ENCODE measurements at places on chromosomes 6 and 20.

DNA sequence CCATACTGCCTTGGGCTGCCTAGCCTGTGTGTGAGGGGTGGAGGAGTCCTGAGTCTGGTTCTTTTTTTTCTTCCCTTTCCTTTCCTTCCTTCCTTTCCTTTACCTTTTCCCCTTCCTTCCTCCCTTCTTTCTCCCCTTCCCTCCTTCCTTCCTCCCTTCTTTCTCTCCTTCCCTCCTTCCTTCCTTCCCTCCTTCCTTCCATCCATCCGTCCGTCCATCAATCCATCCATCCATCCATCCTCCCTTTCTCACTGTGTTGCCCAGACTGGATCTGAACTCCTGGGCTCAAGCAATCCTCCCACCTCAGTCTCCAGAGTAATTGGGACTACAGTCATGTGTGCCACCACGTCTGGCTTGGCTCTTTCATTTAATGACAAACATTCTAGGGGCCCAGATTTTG, 750.7 kb upstream of the CHD6 start:
- no peak for DNase-seq

DNA sequence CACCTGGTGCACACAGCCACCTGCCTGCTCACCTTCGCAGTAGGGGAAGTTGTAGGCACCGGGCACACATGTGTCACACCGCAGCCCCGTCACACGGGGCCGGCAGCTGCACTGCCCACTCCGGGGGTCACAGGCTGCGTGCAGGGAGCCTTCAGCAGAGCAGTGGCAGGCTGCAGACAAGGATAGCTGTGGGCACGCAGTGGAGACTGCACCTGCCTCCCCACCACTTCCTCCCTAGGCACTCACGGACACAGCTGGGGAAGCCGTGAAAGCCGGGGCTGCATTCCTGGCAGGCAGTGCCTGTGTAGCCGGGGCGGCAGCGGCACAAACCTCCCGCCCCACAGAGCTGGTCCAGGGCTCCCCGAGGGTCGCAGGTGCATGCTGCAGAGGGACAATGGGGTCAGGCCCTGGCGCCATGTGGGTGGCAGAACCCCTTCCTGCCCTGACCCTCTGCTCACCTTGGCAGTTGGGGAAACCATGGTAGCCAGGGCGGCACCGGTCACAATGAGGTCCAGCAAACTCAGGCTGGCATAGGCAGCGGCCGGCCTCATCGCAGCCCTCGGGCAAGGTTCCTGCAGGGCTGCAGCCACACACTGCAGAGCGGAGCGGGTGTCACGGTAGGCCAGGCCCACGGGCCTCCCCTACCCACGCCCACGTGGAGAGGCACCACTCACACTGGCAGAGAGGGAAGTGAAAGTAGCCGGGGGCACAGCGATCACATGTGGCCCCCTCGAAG, 29.4 kb downstream of the LAMA5 start:
- DNase-seq: no peak

DNA sequence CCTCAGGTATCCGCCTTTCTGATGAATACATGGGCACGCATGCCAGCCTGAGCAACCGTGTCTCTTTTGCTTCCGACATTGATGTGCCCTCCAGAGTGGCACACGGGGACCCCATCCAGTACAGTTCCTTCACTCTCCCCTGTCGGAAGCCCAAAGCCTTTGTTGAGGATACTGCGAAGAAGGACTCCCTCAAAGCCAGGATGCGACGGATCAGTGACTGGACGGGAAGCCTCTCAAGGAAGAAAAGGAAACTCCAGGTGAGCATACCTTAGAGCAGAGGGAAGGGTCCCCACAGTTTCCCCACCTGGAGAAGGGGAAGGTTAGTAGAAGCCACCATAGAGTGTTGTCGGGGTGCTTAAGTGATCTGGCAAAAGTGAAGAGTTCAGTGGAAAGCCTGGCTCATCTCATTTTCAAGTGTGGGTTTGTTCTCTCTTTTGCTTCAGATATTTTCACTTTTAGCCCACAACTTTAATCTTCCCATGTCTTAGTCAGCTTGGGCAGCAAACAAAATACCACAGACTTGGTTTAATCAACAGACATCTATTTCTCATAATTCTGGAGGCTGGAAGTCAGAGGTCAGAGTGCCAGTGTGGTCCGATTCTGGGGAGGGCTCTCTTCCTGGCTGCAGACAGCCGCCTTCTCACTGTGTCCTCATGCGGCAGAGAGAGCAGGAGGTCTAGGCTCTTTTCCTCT, 133.5 kb upstream of the CLDN20 start:
- no peak for DNase-seq

GRCh38 chr6:29764422-29765196, 41.4 kb downstream of the HLA-F start:
- DNase-seq: no peak
